A549 treated with AZD2906 at 1 μM for 4 hours (cell line): ENCODE measurements at places on chromosomes 5 and 9. TPM values are rescaled to one million over a fixed set of nuclear protein-coding genes. Genes with fewer than 3 reads are reported as not detected.

Gene ENC1
- 3.3 to 4.4 TPM (median 3.6 TPM) in 5 replicates for total RNA-seq

Gene IGFBPL1
- 2.1 to 2.9 TPM (median 2.4 TPM) in 5 replicates for total RNA-seq

Gene PCDHGA6
- 0.11 to 0.28 TPM (median 0.24 TPM) in 5 replicates for total RNA-seq

Gene IL9
- not detected in 5 replicates for total RNA-seq

Gene ENTREP1
- total RNA-seq: 0.74 to 0.80 TPM (median 0.78 TPM) in 5 replicates

Gene LCN1
- total RNA-seq: 0.17 to 0.26 TPM (median 0.20 TPM) in 3 of 5 replicates, not detected in the others

Gene BAAT
- total RNA-seq: 0.31 to 0.49 TPM (median 0.46 TPM) in 5 replicates

Gene CTXN3
- not detected in 5 replicates for total RNA-seq
